ENCODE measurements at places on chromosomes 4 and X. TPM values are rescaled to one million over a fixed set of nuclear protein-coding genes. Genes with fewer than 3 reads are reported as not detected.
A peak's percentile ranks its signal among the peaks of the same experiment; 100 is the strongest.

DNA sequence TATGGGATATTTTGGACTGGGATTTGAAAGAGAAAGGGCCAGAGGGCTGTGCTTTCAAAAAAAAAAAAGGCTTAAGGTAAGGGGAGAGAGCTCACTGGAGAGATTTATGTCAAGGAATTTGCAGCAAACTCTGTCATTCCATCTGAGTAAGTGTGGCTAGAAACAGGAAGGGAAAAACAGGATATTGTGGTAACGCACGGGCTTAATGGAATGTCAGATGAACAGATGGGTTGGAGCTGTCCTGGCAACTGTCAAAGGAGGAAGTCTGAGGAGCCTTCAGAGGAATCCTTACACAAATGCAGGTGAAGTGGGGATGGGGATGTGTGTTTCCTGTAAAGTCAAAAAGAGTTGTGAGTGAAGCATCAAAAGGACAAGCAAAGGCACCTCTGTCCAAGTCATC, 15.1 kb upstream of the NKX3-2 start:
- no peak overlapping the region for H3K27ac ChIP-seq
- no peak for DNase-seq
- no peaks in the 10 kb centered on the region for H3K36me3 ChIP-seq
- H3K4me3 ChIP-seq, result no peak overlapping the region
- no peaks in the 10 kb centered on the region for H3K27me3 ChIP-seq

GRCh38 chr4:86841309-86841708, 7.9 kb downstream of the SLC10A6 start:
- H3K36me3 ChIP-seq, result no peaks in the 10 kb centered on the region
- no peaks in the 10 kb centered on the region for H3K27me3 ChIP-seq
- H3K27ac ChIP-seq, result no peak overlapping the region
- no peak overlapping the region for H3K4me3 ChIP-seq
- DNase-seq, result no peak

- no peak overlapping the region for H3K27ac ChIP-seq
- H3K27me3 ChIP-seq, result no peaks in the 10 kb centered on the region
- no peaks in the 10 kb centered on the region for H3K36me3 ChIP-seq
- no peak for DNase-seq
These were observed 41.8 kb downstream of the QDPR start for GRCh38 chr4:17469931-17470674.

DNA sequence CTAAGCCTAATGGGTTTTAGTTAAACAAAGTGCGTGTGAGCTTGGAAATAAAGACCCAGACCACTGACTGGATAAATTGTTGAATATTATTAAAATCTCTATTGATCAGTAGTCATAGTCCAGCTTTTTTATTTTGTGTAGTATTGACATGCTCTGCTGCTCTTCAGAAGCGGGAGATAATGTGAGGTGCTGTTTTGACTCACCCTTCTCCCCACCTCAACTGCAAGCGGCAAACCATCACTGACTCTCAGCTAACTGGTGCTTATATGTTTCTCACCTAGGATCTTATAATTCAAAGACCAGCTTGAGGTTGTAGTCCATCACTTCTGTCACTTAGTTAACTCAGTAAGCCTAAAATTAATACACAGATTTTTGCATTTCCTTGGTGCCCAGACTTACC, 72.2 kb downstream of the COMMD8 start:
- H3K4me1 ChIP-seq, result no peaks in the 10 kb centered on the region
- H3K27me3 ChIP-seq, result no peaks in the 10 kb centered on the region
- no peaks in the 10 kb centered on the region for H3K36me3 ChIP-seq
- H3K4me3 ChIP-seq, result no peak overlapping the region
- no peak for DNase-seq

- no peak for DNase-seq
- no peak overlapping the region for H3K27ac ChIP-seq
- no peaks in the 10 kb centered on the region for H3K4me1 ChIP-seq
These were observed 229.9 kb upstream of the AFF2 start for GRCh38 chrX:148270499-148270898.

DNA sequence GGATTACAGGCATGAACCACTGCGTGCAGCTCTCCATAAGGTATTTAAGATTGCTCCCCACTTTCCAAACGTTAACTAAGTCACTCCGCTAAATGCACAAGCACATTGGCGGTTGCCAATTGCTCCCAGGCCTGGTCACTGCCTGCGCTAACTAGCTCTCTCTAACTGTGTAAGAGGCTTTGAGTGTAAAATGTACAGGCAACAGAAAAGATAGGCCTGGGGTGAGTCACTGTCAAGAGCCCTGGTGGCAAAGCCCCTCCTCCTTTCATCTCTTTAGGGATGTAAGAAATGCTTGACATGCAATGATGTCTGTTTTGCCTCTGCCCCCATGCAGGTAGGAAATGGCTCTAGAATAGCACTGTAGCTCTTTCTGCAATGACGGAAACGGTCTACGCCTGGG, 329.7 kb upstream of the GATB start:
- H3K36me3 ChIP-seq, result no peaks in the 10 kb centered on the region
- H3K27me3 ChIP-seq, result no peaks in the 10 kb centered on the region
- H3K27ac ChIP-seq, result no peak overlapping the region
- DNase-seq, result no peak
- no peak overlapping the region for H3K4me3 ChIP-seq

The BMP3 gene
- total RNA-seq, result 0.28 TPM

- DNase-seq, result no peak
- H3K27me3 ChIP-seq, result no peaks in the 10 kb centered on the region
These were observed 201.4 kb downstream of the ARHGAP10 start for GRCh38 chr4:147933316-147933715.

DNA sequence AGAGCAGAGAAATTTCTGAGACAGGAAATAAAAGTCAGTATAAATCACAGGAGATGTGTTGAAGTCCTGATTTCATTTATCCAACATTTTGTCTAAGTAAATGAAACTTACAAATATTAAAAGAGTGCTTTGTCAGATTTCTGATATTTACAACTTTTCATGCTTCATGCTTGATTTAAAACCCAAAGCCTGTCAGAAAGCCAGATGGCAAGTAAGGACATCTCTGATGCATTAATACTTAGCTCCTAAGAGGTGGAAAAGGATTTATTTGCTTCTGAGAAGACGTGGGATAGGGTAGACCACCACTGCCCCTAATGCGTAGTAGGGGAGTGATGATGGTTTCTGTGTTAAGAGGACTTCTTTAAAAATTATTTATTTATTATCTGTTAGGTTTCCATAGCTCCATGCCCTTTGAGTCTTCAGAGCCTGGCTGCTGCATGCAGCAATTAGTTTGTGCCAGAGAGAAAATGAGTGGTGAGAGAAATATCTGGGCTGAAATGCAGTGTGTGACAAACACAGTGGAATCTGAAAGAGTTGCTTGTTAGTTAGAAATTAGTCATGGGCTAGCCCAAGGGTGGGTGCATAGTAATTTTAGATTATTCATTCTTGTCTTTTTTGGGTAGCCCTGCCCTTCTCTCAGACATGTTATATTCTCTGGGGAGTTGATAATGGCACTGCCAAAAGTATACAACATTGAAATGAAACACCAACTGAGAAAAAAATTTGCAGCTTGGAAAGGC, 333.8 kb downstream of the C4orf33 start:
- DNase-seq, result peak; percentile 2
- no peaks in the 10 kb centered on the region for H3K27me3 ChIP-seq
- H3K4me3 ChIP-seq, result no peak overlapping the region
- H3K4me1 ChIP-seq, result no peaks in the 10 kb centered on the region

The PDE6B gene
- 10.7 TPM for total RNA-seq

DNA sequence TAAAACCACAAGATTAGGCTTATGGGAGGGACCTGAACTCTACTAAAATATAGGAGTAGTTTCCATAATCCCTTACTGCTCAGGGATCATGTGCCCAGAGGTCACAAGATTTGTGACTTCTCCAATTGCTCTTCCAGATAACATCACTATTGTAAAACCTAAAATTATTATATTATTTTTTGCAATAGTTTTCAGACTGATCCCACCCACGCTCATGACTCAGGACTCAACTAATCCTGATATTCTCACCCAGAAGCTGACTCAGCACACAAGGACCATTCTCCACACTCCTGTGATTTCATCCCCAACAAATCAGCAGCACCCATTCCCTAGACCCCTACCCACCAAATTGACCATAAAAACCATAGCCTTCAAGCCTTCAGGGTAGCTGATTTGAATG, 24.0 kb upstream of the RPL34 start:
- H3K36me3 ChIP-seq, result peaks cover 3% of the 10 kb centered on the region
- no peak overlapping the region for H3K27ac ChIP-seq
- DNase-seq, result no peak

DNA sequence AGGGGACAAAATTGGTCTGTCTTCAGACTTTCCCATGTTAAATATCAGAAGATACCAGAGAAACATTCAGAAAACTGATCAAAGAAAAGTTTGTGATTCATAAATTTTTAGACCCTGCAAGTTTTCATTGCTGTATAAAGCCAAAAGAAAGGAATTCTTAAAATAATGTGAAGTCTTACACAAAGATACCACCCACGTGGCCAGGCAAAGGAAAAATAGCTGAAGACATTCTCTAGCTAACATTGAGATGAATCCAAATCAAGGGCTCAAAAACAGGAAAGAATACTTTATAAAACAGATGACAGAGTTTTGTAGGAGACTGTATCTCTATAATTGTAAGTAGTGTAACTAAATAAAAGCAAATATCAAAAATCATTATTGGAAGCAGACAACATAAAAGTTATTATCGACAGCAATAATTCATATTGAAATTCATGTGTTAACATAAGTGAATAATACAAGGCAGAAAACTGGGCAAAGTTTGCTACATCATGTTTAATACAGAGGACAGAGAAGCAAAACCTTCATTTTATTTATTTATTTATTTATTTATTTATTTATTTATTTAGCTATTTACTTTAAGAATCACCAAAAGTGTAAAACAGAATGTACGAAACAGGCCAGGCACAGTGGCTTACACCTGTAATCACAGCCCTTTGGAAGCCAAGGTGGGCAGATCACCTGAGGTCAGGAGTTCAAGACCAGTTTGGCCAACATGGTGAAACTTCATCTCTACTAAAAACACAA, 204.6 kb upstream of the SLIT2 start:
- no peaks in the 10 kb centered on the region for H3K4me1 ChIP-seq
- H3K27ac ChIP-seq, result no peak overlapping the region
- no peaks in the 10 kb centered on the region for H3K27me3 ChIP-seq
- no peak overlapping the region for H3K4me3 ChIP-seq

DNA sequence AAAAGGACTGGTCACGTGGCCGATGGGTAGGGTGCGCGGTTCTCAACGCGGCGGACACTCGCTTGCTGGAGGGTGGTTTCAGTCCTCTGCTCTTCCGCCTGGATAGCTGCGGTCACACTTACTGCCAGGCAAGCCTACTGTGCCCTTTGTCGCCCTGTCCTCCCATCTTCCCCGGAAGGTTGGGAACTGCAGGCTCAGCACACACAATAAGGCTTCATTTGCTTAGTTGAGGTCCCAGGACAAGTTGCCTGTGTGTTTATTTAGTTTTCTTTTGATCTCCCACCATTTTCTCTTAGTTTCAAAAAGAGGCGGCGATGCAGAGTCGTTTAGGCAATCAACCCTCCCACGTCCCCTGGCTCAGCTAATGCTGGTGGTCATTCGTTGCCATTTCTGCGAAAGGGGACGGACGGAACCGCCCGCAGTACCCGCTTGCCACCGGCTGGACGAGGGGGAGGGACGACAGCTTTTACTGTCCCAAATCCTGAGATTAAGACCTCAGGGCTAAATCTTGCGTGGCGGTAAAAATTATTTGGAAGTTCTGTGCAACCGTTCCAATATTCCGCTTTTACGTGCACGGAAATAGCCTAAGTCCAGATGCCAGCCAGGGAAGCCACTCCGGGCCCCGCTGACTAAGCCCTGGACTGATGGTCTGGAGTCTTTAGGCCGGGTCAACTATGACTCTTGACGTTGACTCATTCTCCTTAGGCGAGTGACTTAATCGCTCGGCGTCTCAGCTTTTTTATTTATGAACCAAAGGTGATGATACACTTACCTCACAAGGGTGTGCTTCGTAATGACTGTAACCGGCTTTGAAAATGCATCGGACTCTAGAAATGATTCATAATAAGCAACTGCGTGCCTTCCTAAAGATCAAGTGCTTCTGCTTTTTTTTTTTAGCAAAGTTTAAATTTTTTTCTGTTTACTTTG, 671 bp upstream of the EIF4E start:
- no peaks in the 10 kb centered on the region for H3K36me3 ChIP-seq
- H3K4me3 ChIP-seq, result peak overlapping the region; percentile 92
- no peaks in the 10 kb centered on the region for H3K4me1 ChIP-seq
- no peak for DNase-seq
- peak overlapping the region; percentile 98 for H3K27ac ChIP-seq

- no peak overlapping the region for H3K4me3 ChIP-seq
- no peaks in the 10 kb centered on the region for H3K27me3 ChIP-seq
- H3K4me1 ChIP-seq, result no peaks in the 10 kb centered on the region
- no peak overlapping the region for H3K27ac ChIP-seq
- no peaks in the 10 kb centered on the region for H3K36me3 ChIP-seq
- no peak for DNase-seq
These were observed 169.1 kb downstream of the ARHGAP24 start for GRCh38 chr4:85644061-85644460.

DNA sequence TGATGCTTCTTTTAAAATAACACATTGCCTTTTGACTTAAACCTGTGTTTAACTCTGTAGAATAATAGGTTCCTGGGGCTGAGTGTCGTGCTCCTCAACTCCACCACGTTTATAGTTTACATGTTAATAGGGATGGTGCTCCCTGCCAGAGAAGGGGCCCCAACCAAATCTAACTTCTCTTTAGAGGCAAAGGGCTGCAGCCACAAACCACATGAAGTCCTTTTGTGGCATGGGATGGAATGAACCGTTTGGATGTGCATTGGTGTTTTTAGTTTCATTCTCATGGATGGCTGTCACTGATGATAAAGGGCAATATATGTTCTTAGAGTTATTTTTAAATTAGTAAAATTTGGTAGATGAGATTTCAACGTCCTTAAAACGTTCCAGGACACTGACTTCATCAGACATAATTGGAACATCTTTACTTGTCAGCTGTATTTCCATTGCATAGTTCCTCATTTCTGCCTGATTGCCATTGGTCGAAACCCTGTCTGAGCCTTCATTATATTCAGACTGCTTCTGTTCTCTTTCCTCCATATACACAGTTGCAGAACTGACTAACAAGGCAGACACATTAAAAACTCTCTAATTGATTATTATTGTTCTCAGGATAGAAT, 60.4 kb upstream of the HPF1 start:
- no peak overlapping the region for H3K27ac ChIP-seq
- no peak overlapping the region for H3K4me3 ChIP-seq
- H3K36me3 ChIP-seq, result no peaks in the 10 kb centered on the region
- H3K27me3 ChIP-seq, result no peaks in the 10 kb centered on the region
- H3K4me1 ChIP-seq, result no peaks in the 10 kb centered on the region

DNA sequence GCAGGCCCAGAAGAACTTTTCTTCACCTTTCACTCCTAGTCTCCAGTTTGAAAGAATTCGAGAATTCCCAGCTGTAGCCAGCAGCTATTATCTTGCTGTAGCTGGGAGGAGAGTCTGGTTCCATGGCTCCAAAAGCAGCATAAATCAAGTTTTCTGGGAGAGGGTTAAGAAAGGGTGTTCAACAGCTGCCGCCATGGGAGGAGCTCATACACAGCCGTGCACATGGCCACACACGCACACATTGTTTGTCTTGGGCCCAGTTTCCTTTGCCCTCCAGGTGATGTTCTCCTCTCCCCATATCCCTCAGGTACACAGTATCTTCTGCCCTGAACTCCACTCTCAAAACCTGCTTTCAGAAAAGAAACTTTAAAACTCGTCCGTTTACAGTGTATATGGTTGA, 4.1 kb upstream of the GPC3 start:
- H3K27ac ChIP-seq, result no peak overlapping the region
- peak; percentile 72 for DNase-seq
- H3K27me3 ChIP-seq, result no peaks in the 10 kb centered on the region

- H3K27me3 ChIP-seq, result no peaks in the 10 kb centered on the region
- no peaks in the 10 kb centered on the region for H3K4me1 ChIP-seq
- DNase-seq, result no peak
- H3K36me3 ChIP-seq, result no peaks in the 10 kb centered on the region
- no peak overlapping the region for H3K4me3 ChIP-seq
These were observed 27.0 kb upstream of the ADH1C start for GRCh38 chr4:99379571-99379970.
